ENCODE measurements at places on chromosomes 3 and 15. TPM values are rescaled to one million over a fixed set of nuclear protein-coding genes. Genes with fewer than 3 reads are reported as not detected.

SEMA6D gene
- not detected for total RNA-seq

ETV5 gene
- 27.0 TPM for total RNA-seq

SQOR gene
- total RNA-seq = 76.1 TPM

SFMBT1 gene
- total RNA-seq = 8.1 TPM

MB21D2 gene
- 4.2 TPM for total RNA-seq

CAMKV gene
- total RNA-seq = 0.53 TPM

ITGB5 gene
- total RNA-seq = 422 TPM

SENP2 gene
- 16.5 TPM for total RNA-seq

SOX14 gene
- not detected for total RNA-seq

GADL1 gene
- total RNA-seq = not detected

PLCB2 gene
- total RNA-seq = 0.69 TPM

USP3 gene
- 45.0 TPM for total RNA-seq

CPB1 gene
- total RNA-seq = not detected

ZNF501 gene
- not detected for total RNA-seq

NEDD4 gene
- 43.9 TPM for total RNA-seq

MANF gene
- 101 TPM for total RNA-seq

CHRM5 gene
- not detected for total RNA-seq

PAK6 gene
- 0.87 TPM for total RNA-seq

NR1I2 gene
- total RNA-seq = not detected

CHST13 gene
- total RNA-seq = 1.1 TPM

TMEM207 gene
- total RNA-seq = not detected

UBE2E2 gene
- 23.3 TPM for total RNA-seq

CKMT1B gene
- total RNA-seq = 3.4 TPM

All from A549 treated with RU486 at 1 μM for 4 hours (cell line).